NCI-H82 (cell line): ENCODE measurements at places on chromosomes 16 and 17.
A peak's percentile ranks its signal among the peaks of the same experiment; 100 is the strongest.

DNA sequence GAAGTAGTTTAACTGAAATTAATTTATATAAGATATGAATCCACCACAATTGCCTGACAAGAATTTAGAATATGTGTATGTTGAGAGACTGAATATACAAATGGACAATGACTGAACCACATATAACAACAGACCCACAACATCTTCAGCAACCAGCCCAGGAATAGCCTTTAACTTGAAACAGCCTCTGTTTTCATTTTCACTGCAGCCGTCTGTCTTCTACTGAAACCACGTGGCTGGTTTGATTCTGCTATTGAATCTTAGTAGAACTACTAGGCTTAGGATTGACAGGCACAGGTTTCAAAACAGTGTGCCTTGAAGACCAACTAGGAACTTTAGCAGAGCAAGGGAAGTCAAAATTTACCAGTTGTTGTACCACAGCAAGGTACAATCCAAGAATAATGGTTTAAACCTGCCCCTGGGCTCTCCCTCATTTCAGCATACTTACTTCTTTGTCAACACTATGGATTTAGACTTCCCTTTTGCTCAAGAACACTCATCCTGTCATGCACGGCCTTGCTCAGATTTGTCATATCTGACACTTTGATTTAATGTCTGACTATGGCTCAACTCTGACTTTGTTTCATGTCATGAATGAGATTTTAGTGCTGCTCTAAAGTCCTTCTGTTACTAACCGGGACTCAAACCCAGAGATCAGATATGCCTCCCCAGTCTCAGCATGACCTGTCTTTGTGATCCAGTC is 355.0 kb downstream of the KIF2B start:
- no peak for DNase-seq

- DNase-seq = no peak
Measured at GRCh38 chr16:86345516-86345915, 164.8 kb upstream of the FOXF1 start.

DNA sequence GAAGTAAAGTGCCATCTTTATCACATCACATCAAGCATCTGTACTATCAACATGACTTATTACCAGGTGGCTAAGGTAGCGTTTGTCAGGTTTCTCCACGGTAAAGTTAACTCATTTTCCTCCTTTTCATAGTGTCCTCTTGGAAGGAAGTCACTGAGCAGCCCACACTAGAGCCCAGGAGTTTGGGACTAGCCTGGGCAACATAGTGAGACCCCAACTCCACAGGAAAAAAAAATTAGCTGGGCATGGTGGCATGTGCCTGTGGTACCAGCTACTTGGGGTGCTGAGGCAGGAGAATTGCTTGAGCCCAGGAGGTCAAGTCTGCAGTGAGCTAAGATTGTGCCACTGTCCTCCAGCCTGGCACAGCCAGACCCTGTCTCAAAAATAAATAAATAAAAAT is 12.9 kb downstream of the CHD9 start:
- no peak for DNase-seq

DNA sequence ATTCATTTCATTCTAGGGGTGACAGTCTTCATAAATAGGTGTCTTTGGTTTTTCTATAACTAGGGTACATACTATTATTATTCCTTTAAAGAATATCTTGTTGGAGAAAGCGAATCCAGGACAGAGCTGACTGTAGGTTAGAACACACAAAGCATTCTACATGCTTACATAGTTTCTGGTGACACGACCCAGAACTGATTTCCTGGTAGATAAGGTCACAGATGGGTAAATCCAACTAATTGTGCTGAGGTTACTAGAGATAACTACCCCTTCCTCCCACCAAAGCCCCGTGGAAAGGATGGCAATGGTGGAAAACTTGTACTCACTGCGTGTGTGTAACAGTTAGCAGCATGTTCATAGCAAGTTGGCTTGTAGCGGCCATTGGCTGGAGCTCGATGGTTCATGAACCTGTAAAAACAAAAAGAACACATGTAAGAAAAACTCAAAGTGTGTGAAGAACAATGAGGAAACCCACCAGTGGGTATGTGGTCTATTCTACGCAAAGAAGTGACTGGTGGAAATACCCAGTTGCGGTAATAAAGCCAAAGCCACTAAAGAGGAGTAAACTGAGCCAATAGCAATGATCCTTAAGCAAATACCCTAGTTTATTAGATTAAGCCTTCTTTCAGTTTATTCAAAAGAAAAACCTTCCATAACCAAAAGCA is 7.7 kb downstream of the MMD start:
- no peak for DNase-seq

DNA sequence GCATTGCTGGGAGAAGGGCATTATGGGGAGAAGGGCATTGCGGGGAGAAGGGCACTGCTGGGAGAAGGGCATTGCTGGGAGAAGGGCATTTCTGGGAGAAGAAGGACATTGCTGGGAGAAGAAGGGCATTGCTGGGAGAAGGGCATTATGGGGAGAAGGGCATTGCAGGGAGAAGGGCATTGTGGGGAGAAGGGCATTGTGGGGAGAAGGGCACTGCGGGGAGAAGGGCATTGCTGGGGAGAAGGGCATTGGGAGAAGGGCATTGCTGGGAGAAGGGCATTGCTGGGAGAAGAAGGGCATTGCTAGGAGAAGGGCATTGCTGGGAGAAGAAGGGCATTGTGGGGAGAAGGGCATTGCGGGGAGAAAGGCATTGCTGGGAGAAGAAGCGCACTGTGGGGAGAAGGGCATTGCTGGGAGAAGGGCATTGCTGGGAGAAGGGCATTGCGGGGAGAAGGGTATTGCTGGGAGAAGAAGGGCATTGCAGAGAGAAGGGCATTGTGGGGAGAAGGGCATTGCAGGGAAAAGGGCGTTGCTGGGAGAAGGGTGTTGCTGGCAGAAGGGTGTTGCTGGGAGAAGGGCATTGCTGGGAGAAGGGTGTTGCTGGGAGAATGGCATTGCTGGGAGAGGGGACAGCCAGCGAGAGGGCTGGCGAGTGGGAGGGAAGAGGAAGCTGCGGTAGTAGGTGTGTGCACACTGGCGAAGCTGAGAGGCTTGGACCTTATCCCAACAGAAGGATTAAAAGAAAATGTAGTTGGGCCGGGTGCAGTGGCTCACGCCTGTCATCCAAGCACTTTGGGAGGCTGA is 4.6 kb upstream of the PYDC1 start:
- no peak for DNase-seq

- DNase-seq = no peak
Measured at GRCh38 chr17:20074001-20074400, 64.8 kb downstream of the SPECC1 start.

GRCh38 chr17:51015145-51015558 is 105.5 kb downstream of the SPAG9 start:
- DNase-seq = no peak

- DNase-seq = no peak
Measured at GRCh38 chr17:4444782-4445473, 11.2 kb downstream of the SPNS3 start.

DNA sequence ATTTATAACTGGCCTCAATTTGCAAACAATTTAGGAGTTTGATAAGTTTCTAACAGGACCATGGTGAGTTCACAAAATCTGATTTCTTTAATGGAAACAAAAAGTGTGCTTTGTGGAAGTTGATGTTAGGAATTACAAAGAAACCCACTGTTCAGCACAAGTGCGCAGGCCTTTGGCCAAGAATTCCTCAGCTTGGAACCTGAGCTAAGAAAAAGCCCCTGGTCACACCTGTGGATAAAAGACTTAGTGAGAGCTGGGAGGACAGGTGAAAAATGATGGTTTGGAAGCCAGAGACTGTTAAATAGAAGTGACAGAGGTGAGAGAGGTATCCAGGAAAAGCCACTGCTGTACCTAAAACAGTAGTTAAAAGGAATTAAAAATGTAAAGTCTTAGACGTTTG is 64.7 kb downstream of the PRKCA start:
- no peak for DNase-seq

DNA sequence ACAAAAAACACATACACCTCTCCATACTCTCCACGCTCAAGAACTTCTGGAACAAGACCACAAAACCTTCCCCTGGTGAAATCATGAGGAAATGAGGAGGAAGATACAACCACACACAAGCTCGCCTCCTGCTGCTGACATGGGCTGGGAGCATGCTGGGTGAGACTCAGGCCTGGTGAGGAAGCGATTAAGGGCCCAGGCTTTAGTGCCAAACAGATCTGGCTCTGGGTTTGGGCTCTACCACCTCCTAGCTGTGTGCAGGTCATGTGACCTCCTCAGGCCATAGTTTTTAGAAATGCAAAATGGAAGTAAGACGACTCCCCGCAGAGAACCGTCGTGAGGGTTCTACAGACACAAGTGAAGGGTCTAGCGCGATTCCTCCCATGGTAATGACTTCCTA is 41.3 kb downstream of the VAC14 start:
- no peak for DNase-seq

DNA sequence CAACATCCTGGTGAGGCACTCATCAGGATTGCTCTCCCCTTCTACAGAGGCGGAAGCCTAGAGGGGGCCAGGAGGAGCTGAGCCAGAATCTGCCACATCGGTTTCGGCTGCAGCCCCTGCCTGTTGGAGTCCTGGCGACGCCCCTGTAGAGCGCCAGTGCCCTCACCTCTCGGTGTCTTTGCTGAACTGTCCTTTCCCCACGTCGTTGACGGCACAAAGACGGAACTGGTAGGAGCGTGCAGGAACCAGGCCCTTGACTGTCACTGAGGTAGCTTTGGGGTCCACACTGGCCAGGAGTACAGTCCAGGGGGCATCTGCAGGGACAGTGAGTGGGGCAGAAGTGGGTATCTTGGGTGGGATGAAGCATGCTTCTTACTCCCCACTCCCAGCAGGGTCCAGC is 110.3 kb upstream of the CDC42EP4 start:
- DNase-seq = no peak

DNA sequence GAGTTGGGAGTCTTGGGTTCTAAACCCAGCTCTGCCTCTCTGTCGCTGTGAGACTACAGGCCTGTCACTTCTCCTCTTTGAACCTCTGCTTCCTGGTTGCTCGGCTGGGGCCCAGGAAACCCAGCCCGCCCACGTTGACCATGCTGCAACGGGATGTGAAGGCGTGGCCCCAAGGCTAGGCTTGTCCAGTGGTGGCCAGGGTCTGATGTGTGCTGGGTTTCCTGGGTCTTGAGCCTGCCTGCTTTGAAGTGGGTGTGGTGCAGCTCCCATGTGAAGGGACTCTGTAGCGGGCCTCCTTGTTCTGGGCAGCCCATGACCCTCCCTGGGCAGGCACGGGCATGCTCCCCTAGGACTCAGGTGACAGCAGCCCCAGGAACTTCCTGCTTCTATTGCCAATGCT is 82.3 kb downstream of the SDR42E1 start:
- DNase-seq = no peak

GRCh38 chr17:13086142-13086769 is 68.4 kb upstream of the ELAC2 start:
- no peak for DNase-seq

GRCh38 chr17:57869617-57870282 is 19.9 kb upstream of the MRPS23 start:
- peak; percentile 100 for DNase-seq

GRCh38 chr17:76195281-76196096 is 44.8 kb downstream of the RNF157 start:
- DNase-seq = no peak

- DNase-seq = no peak
Measured at GRCh38 chr17:11378506-11378905, 137.5 kb downstream of the SHISA6 start.

DNA sequence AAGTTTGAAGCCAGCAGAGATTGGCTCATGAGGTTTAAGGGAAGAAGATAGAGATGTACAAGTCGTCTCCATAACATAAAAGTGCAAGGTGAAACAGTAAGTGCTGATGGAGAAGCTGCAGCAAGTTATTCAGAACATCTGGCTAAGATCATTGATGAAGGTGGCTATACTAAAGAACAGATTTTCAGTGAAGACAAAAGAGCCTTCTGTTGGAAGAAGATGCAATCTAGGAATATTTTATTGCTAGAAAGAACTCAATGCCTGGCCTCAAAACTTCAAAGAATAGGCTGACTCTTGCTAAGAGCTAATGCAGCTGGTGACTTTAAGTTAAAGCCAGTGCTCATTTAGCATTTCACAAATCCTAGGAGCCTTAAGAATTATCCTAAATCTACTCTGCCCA is 26.0 kb downstream of the CCL4 start:
- no peak for DNase-seq

GRCh38 chr16:4944333-4945281 is 7.7 kb upstream of the PPL start:
- peak; percentile 27 for DNase-seq

GRCh38 chr16:23254338-23254737 is 47.8 kb upstream of the SCNN1B start:
- no peak for DNase-seq

- no peak for DNase-seq
Measured at GRCh38 chr16:81697616-81698309, 81.3 kb upstream of the PLCG2 start.

- DNase-seq = no peak
Measured at GRCh38 chr16:86566966-86567700, 504 bp downstream of the FOXC2 start.

DNA sequence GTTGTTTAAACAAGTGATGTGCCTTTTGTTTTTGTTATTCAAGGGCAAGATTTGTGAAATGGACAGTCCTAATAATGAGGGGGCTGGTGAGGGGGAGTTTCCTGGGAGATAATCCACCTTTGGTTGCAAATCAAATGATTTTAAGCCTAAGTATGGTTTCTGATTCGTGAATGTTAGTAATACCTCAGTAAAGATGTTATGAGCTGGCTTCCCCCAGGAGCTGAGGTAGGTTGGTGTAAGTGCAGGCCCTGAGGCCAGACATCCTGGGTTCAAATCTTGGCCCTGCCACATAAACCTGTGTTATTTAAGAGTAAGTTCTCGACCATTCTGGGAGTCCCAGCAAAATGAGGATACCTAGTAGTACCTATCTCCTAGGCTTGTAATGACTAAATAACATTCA is 1.5 kb downstream of the SNX29 start:
- no peak for DNase-seq

- DNase-seq = peak; percentile 44
Measured at GRCh38 chr16:57775661-57776469, 26.4 kb downstream of the KIFC3 start.

DNA sequence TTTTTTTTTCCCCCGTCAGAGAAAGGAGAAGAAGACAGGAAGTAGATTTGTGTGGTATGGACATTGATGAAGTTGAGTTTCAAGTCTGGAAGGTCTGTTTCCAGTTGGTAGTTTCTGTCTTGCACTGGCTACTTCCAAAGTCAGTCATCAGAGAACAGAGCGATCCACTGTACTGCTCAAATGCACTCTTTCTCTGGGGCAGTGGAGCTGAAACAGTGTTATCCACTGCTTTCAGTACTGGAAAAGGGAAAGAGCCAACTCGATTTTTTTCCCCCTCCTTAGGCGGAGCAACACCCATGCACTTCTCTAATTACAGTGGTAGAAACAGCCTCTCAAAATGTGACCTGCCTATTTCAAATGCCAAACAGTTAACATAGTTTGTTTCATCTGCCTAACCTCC is 7.4 kb downstream of the PRKCA start:
- DNase-seq = no peak
